MV-4-11 (cell line): ENCODE measurements at places on chromosomes 6 and 20.

- DNase-seq: no peak
Measured at GRCh38 chr6:75145976-75146375, 59.9 kb downstream of the COL12A1 start.

GRCh38 chr6:12030993-12031550, 19.0 kb downstream of the HIVEP1 start:
- no peak for DNase-seq

DNA sequence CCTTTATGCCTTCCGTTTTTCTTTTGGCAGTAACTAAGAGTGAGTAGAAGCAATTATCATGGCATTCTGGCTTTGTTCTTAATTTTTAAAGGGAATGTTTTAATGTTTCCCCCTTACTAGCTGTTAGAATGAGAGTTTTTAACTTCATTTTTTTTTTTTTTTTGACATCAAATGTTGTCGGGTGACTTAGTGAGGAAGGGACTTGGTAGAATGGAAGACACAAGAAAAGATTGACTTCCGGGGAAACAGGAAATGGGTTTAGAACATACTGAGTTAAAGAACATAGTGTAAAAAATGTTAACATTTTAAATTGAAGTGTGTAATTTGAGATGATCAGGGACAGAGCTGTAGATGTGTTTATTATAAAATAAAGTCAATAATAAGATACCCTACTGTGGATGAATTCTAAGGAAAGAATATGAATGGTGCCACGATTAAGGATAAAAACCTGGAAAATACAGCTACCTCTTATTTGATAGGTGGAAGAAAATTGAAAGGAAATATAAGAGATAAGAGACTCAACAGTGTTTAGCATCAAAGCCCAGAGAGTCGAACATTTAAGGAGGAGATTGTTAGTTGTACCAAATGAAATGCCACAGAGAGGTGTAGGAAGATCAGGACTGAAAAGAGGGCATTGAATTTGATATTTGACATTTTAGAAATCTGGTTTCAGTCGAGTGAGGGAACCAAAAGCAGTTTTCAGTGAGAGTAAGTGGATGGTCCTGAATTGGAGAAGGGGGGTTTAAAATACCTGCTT, 9.4 kb downstream of the HSF2 start:
- DNase-seq: no peak

GRCh38 chr6:44811456-44811855, 423.9 kb downstream of the CDC5L start:
- DNase-seq: no peak

GRCh38 chr6:170035901-170036304, 255.0 kb downstream of the DLL1 start:
- no peak for DNase-seq

DNA sequence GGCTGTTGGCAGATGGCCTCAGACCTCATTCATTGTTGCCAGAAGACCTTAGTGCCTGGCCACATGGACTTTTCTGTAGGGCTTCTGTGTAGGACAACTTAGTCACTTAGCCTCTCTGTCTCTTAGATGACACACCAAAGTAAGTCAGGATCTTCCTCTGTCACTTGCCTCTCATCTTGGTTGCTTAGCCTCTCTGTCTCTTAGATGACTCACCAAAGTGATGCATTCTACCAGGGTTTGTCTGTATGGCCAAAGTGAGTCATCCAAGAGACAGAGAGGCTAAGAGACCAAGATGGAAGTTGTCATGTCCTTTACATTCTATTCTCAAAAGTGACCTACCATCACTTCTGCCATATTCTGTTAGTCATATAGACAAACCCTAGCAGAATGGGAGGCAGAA, 255.9 kb upstream of the DEFB112 start:
- peak; percentile 14 for DNase-seq

GRCh38 chr20:12211361-12211760, 293.7 kb downstream of the BTBD3 start:
- no peak for DNase-seq

DNA sequence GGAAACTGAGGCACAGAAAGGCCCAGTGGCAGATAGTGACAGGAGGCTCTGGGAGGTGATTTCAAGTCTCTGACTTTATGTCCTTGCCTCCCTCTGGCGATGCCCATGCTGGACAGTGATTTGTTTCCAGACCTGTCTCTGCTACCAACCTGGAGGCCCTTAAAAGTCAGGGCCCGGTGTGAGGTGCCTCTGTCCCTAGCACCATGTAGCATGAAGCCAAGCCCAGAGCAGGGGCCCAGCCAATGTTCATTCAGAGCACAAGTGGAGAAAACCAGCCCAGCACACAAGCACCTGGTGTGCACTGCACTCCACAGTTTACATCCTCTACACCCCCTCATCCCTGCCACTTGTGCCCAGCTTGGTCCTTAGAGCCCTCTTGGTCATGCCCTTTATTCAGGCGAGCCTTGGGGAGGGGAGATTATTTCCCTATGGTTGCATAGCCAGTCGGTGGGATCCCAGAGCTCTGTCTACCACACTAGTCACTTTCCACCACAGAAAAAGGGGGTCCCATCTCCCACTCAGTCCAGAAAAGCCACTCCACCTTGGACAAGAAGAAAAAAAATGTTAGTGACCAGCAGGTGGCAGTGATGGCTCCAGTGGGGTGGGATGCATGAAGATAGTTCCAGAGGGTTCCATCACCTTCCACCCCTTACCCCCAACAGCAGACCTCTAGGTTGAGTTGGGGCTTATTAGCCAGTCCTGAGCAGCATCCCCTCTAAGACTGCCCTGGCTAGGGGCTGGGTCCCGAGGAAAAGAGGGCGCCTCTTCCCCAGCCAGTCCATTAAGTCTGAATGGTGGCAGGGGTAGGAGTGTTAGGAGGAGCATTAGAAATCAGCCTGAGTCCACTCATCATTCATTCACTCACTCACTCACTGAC, 30.9 kb downstream of the KIAA1755 start:
- DNase-seq: peak; percentile 31

- no peak for DNase-seq
Measured at GRCh38 chr6:7697432-7697819, 28.5 kb upstream of the BMP6 start.

DNA sequence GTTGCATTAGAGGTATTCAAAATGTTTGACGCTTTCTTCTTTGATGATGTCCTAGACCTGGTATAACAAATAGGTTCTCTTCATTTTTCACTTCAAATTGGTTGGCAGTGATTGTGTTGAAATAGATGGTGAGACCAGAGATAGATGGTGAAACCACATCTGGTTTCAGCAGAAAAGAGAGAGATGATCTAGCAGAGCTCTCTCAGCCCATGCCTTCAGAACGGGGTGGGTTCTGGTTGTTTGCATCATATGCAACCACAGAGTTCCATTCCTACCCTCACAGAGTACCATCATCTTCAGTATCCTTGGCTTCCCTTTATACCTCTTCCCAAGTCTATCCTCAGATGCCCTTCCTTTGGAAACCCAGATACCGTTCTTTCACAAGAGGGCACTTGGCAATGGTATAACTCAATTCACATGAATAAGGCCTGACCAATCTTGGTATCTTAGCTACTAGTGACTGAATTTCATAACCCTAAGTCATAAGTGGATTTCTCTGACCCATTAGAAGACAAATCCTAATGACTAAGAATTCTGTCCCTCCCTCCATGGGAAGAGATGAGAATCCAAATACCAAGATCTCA, 93.7 kb downstream of the UBE3D start:
- DNase-seq: no peak

DNA sequence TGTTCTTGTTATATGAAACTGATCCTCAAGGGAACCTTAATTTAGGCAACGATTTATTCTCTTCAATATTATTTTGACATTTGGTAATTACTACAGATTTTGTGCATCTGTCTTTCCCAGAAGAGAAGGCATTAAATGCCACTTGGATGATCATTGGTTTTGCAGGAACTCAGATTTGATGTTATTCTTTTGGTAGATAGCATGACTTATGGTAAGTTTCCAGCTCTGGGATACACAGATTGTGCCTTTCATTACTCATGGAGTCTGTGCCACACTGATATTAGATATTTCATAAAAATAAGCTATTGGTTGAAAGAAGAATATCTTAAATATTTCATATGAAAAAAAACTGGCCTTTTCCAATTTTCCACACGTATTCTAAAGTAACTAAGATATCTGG, 120.1 kb downstream of the AIG1 start:
- no peak for DNase-seq

GRCh38 chr20:371755-372542, 8.6 kb upstream of the TRIB3 start:
- DNase-seq: peak; percentile 93

- peak; percentile 88 for DNase-seq
Measured at GRCh38 chr20:49893242-49894072, 21.9 kb downstream of the SPATA2 start.

- no peak for DNase-seq
Measured at GRCh38 chr6:1336246-1336843, 24.4 kb downstream of the FOXQ1 start.

DNA sequence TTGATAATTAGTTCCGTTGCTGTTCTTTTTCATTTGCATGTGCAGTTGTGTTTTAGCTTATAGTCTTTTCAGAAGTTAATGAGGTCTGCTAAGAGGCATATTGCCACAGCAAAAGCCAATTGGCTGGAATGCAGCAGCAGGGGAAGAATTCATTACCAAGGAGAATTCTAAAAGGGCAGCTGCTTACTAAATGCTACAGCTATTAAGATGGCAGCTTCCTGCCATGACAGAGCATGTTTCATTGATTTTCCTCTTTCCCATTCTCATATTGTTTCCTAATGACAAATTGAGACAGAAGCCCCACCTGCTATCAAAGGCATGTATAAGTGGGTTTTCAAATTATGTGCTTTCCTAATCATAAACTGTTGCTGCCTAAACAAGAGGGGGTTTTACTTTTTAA, 66.6 kb downstream of the CLVS2 start:
- no peak for DNase-seq

DNA sequence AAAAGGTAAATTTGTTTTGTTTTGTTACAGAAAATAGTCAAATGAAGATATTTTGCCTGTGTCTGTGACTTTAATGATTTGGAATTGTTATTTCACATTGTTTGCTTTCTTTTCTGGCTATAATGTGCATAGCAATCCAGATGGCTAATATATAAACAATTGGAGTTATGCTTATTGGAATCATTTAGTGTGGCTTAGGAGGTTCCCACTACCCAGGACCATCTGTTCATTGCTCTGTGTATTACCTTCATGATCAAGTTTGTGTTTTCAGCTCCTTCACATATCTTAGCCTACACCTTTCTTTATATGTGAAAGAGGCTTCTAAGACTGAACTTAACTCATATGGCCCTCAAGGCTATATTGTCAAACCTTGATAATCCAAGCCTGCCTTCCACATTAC, 232.9 kb downstream of the BCKDHB start:
- DNase-seq: no peak

DNA sequence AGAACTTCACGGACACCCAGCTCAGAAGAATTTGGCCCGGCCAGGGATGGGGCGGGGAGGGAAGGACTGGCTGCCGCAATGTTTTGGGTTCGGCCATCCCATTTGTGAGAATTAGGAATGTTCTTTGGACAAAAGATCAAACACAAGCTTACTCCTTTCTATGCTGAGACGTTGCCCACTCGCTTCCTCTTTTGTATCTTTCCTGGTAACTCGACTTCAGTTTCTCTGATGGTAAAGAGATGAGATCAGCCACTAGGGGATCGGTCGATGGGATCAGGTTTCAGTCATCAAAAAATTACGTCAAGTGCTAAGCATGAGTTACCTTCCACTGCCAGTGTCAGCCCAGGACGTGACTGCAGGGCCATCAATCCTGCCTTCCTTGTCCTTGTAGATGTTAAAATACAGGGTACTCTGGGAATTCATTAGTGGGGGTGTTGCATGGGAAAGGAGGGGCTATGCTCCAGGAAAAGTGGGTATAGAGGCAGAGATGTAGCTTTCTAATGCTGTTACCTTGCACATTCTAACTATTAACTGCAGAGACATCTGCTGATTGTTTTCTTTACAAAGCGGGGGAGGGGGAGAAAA, 190.2 kb downstream of the TSHZ2 start:
- peak; percentile 49 for DNase-seq

DNA sequence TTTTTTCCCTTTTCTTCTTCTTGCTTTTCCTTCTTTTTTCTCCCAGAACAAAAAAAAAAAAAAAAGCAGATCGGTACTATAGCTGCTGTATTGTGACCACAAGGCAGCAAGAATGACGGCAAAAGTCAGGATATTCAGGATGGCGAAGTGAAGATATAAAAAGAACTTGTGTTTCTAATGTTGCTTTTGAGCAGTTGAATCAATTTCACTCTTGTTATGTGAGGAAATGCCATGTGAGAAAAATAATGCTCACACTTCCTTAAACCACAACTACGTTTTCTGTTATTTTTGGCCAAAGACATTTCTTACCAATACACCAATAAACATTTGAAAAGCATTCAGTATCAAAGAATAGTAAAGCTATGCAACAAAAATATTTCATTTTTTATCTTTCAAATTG, 510.5 kb downstream of the HACE1 start:
- peak; percentile 4 for DNase-seq

- peak; percentile 76 for DNase-seq
Measured at GRCh38 chr6:47414423-47415167, 63.0 kb upstream of the CD2AP start.

GRCh38 chr20:56537997-56538396, 5.0 kb downstream of the FAM209B start:
- no peak for DNase-seq

- DNase-seq: peak; percentile 45
Measured at GRCh38 chr20:17796091-17796563, 96.4 kb downstream of the BANF2 start.

DNA sequence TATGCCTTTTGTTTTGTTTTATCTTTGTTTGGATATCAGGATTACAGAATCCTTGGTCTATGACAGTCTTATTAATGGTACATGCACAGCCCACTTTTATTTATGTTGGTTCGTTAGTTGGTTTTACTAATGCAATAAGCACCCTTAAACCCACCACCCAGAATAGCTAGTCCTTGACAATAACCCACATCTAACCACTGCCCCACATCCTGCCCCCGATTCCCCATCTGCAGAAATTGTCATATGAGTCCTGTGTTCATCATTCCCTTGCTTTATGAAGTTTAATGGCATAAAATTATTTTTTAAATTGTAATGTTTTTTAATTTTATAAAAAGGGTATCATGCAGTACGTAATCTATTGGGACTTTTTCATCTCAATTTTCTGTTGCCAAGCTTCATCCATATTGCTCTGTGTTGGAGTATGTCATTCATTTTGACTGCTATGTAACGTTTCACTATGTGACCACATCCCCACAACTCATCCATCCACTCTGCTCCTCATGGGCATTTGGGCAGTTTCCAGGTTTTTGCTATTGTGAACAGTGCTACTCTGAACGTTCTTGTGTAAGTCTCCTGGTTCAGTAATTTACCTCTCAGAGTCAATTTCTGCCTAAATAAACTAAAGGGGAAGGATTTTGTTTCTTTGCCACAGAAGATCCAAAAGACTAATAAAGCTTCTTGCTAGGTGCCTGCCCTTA, 150.4 kb downstream of the MRPL14 start:
- DNase-seq: no peak

- no peak for DNase-seq
Measured at GRCh38 chr6:77633471-77633870, 19.4 kb upstream of the MEI4 start.
